Kidney (tissue), 22 donors: ENCODE measurements at places on chromosomes 13 and 19. TPM values are rescaled to one million over a fixed set of nuclear protein-coding genes. Genes with fewer than 3 reads are reported as not detected.

DNA sequence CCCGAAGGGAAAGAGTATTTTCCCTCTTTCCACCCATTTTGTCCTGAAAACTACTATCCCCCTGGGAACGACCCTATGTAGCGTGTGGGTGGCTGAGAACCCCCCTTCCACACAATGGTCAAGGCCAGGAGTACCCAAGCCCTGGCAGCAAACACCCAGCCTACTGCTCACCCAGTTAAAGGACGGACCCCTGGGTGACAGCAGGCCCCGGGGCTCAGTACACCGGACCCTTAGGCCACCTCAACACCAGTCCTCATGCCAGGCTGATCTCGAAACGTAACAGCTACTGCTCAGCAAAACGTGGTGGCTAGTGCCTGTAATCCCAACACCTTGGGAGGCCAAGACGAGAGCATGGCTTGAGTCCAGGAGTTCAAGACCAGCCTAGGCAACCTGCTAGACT lies 1.4 kb downstream of the ANKRD27 start:
- DNase-seq, result peak; percentile 57

GRCh38 chr13:33793726-33794125 lies 24.2 kb upstream of the RFC3 start:
- no peak for DNase-seq

DNA sequence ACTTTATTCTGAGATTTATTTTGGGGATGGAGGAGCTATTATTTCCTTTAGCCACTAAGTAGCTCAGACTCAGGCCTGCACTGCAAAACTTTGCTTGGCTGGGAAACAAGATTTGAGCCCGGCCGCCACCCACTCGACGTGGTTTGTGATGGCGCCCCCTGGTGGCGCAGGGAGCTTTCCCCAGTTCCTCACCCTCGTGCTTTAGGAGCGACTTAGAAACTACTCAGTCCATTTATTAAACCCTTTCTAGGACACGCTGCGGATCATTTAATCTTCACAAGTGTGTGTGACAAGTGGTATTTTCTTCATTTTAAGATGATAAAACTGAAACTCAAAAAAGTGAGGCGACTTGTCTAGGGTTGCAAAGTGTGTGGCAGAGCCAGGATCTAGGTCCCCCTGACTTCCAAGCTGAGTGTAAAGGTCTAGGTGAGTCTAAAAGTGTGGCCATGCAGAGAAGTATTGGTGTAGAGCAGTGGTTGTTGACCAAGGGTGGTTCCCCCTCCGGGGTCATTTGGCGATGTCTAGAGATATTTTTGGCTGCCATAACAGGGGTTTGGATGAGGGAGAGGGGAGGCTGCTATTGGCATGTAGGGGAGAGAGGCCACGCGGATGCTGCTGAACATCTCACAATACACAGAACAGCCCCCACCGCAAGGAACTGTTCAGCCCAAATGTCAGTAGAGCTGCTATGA lies 2.2 kb downstream of the CXCL17 start:
- peak; percentile 58 for DNase-seq

- DNase-seq, result peak; percentile 41
Observed at GRCh38 chr13:92573467-92574057, 653.0 kb upstream of the GPC6 start.

DNA sequence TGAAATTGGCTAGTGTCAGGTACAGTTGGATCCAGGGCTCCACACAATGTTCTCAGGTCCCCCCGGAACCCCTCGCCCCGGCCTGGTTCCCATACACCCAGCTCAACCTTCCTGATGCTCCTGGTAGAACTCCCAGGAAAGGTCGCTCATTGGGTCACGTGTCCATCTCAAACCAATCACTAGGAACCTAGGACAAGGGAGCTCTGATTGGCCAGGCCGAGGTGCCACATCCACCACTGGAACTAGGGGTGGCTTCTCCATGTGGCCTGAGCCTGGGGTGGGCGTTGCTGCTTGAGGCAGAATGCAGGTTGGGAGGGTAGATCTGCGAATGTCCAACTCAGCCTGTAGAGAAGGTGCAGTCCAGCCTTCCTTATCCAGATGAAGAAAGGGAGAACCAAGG lies 6.9 kb upstream of the MEF2B start:
- DNase-seq, result no peak

- no peak for DNase-seq
Observed at GRCh38 chr13:102100234-102100633, 301.6 kb downstream of the FGF14 start.

DNA sequence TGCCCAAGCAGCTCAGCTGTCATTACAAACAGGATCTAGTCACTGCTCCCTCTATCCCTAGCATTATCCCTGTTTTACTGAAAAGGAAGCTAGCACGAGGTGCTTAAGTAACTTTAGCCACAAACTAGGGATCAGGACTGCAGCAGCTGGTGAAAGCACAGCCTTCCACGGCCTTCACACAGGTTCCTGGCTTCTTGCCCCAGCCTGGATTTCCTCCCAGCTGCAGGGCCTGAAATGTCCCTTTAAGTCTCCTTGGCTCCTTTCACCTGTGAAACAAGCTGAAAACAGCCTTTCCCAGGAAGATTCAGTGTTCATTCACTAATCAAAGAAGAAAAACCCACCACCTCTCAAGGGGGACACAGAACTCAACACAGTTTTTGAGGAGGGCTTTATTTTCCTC lies 754.5 kb downstream of the DIAPH3 start:
- DNase-seq, result no peak

DNA sequence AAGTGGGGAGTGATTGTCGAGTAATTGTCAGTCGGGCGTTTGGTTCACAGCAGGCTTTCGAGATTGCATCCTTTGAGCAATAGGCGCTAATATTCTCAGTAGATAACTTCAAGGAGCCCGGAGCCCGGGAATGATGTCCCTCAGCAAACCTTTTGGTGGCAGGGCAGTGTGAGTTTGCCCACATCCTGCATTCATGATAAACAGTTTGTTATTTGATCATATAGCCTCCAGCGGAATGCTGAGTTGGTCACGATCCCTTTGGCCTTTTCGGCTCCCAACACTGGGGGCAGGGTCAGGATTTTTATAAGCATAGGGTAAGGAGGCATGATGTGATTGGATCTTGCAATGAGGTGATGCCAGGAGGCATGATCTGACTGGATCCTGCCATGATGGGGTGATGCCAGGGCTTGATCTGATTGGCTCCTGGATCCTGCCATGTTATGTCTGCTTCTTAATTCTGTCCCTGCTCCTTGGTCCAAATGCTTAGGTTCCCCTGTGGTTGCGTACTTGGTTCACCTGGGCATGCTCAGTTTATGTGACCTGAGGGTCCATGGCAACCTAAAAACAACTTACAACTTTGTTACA lies 38.2 kb upstream of the IGSF23 start:
- DNase-seq, result no peak

- DNase-seq, result no peak
Observed at GRCh38 chr13:99230991-99231390, 27.2 kb downstream of the GPR18 start.

DNA sequence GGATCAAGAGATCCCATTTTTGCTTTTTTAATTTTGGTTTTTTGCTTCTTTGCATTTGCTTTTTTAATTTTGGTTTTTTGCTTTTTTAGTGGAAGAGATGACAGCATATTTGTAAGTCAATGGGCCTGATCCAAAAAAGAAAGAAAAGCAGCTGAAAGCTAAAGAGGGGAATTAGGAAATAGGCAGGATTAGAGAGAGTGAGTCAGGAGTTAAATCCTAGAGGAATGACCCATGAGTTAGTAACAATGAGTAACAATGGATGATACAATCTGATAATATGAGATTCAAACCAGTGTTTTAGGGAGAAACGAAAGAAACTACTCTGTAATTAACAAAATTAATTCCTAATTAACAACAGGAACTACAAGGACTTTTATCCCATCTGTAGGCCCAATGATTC lies 111.2 kb upstream of the SGCG start:
- DNase-seq, result no peak

DNA sequence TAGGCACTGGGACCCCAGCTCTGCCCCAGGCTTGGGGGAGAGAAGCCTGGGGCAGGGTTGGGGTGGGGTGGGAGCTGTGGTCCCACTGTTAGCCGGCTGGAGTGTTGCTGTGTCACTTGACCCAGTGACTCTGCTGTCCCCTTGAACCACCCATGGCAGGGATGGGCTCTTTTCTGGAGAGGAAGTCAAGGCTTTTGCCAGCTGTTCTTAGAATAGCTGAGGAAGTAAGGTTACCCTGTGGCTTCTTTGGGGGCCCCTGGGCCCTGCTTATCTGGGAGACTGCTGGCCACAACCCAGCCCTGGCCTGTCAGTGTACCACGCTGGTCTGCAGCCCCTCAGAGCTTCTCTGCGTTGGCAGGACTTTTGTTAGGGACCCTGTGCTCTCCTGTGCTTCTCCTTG lies 9.1 kb downstream of the PNPLA6 start:
- no peak for DNase-seq

DNA sequence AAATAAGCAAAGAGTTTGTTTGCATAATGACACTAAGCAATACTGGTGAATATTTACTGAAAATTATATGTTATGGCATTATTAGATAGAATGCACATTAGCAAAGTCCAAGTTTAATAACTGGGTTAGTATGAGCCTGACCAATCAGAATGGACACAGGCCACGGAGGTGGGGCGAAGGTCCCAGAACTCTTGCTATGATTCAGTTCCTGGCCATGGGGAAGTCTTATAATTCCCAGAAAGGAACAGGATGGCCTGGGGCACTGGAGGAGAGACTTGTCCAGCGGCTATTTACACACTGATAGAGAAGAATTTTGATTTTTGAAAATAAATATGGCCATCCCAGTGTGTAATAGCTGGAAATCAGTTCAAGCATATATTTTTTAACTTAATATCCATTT lies 372.0 kb downstream of the EFNB2 start:
- no peak for DNase-seq

- DNase-seq, result no peak
Observed at GRCh38 chr19:1884291-1884718, 991 bp downstream of the ABHD17A start.

- peak; percentile 91 for DNase-seq
Observed at GRCh38 chr19:42246143-42246921, 3.9 kb upstream of the GSK3A start.

GRCh38 chr13:21579754-21580316 lies 24.1 kb downstream of the MICU2 start:
- no peak for DNase-seq

DNA sequence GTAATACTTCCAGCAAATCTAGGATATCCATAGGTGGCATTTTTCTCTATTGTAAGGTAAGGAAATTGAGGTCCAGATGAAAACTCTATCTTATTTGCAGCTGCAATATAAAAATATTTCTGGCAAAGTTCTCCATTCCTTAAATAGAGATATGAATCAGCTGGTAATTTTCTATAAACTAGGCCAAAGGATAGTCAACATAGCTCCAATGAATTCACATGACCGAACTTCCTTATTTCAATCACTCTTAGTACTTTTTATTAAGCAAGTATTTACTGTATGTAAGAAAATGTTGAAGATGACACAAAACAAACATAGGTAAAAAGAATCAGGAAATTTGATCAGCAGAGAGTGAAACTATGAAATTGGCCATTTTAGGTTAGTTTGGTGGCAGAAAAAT lies 13.0 kb upstream of the LCP1 start:
- DNase-seq, result no peak

DNA sequence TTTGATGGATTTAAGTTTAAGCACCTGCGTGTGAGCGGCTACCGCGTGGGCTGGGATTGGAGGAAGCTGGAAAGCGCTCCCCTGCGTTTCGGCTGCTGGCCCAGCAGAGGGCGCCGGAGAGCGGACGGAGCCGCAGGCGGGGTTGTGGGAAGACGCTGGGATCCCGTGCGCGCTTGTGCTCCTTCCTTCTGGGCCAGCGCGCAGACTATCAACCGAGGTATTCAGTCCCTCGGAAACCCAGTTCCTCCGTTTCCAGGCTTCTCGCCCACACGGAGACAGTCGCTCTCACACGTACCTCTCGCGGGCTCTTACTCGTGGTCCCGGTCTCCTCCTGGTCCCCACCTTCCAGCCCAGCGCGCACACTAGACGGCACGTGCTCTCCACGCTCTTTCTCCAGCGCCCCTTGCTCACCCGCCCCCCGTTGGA lies 28.8 kb downstream of the EPN1 start:
- no peak for DNase-seq

DNA sequence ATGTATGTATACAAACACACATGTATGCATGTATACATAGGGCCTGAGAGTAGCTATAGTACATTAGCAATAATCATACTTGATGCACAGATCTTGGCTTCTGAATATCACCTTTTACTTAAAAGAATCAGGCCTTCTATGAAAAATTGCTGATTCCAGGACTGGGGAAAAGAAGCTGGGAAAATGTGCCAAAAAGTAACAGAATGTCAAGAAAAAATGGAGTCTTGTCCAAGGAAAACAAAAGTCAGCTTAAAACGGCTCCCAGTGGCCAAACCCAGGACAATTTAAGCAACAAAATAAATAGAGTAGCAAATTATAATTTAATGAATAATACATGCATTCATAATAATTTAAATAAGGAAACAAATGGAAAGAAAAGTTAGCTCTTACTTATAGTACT lies 2104.9 kb downstream of the PCDH9 start:
- no peak for DNase-seq

GRCh38 chr13:88115976-88116375 lies 444.8 kb downstream of the SLITRK5 start:
- DNase-seq, result no peak

DNA sequence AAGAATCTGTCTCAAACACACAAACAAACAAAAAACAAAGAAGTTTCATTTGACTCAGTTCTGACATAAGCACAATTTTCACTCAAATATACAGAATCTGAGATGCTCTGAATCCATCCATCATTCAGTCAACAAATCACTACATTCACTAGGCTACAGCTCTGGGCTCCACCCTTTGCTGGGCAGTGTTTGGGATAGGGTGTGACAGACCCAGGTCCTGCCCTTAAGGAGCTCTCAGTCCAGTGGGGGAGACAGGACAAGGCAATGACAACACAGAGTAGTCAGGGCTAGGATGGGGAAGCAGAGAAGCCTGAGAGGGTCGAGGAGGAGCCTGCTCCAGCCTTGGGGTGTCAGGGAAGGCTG lies 45.3 kb downstream of the SPTBN4 start:
- DNase-seq, result no peak

- no peak for DNase-seq
Observed at GRCh38 chr19:4386041-4386782, 14.1 kb downstream of the SH3GL1 start.

GRCh38 chr13:113393226-113393562 lies 29.3 kb upstream of the GRTP1 start:
- DNase-seq, result peak; percentile 77

The KLF16 gene
- total RNA-seq, result 22.2 TPM

The DPF1 gene
- not detected for total RNA-seq

The LIM2 gene
- not detected for total RNA-seq

The IL17D gene
- 0.44 TPM for total RNA-seq

The CYP4F3 gene
- 2.2 TPM for total RNA-seq

The AMH gene
- 1.0 TPM for total RNA-seq

The ZNF98 gene
- 1.2 TPM for total RNA-seq

The POU4F1 gene
- not detected for total RNA-seq
